CD4-positive, alpha-beta T cell treated with Interleukin-12 subunit alpha and Interleukin-12 subunit beta, for 1 hour (primary cell): ENCODE measurements at places on chromosomes 5 and 9.

GRCh38 chr5:7395947-7396712 lies at the start of gene ADCY2:
Gene ADCY2 (plus strand): TSS chr5:7396138. CDS start chr5:7396297, 159 bp downstream.
- no peak for DNase-seq

DNA sequence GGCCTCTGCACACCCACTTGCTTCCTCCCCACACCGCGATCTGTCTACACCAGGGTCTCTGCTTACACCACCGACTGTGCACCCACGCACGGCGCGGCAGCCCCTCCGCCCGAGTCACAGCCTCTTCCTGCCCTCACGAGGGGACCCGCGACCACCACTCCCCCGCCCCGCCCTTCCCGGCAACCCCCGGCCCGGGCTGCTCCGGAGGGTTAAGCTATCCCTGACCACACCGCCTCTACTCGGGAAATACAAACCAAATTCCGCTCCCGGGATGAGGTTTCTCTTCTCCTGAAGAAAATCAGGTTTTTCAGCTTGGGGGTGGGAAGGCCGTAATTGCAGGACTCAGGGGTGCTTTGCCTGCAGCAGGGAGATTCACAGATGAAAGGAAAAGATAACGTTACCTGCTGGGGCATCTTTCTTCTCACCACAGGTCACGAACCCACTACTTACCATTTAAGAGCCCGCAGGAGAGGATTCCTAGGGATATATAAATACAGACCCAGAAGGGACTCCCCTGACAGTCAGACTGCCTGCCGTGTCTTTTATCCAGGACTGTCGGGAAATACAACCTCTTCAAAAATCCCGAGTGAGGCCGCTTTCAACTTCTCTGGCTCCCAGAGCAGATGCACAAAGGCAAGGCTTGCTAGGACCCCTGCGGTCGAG lies 63.5 kb downstream of the ROR2 start:
- DNase-seq: no peak

DNA sequence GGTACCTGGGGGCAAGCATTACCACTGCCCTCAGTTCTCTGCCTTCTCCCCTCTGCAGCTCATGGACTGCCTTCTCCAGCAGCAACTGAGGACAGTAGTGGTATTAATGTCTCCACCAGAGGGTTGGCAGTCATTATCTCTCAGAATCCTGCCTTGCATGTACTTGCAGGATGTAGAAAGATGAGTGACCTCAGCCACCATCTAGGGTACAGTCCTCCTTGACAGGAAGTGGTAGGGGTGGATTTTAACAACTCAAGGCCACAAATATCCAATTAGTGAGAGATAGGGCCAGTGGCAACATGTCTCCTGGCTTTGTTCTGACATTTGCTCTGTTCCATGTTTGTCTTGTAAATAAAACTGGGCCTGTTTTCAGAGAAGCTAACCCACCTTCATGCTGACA lies 47.2 kb downstream of the F2R start:
- peak; percentile 25 for DNase-seq

DNA sequence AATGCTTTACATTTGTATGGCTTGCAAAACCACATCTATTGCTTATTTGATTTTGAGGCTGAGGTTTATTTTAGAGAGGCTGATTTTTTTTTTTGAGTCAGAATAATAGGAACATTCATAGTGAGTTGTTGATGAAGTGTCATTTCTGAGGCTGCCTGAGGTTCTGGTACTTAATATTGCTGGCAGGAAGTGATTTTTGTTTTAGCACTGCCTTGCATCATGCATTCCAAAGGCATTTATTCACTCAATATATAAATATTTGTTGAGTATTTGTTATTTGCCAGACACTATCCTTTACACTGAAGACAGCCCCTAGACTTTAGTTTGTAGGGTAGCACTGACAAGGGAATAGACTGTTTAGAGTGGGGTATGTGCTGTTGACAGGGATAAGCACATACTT lies 2.7 kb downstream of the RNF20 start:
- DNase-seq: no peak

GRCh38 chr5:140565024-140565779 lies 574 bp downstream of the SLC35A4 start:
- DNase-seq: no peak

GRCh38 chr9:126578029-126578428 lies 35.7 kb upstream of the LMX1B start:
- DNase-seq: no peak

DNA sequence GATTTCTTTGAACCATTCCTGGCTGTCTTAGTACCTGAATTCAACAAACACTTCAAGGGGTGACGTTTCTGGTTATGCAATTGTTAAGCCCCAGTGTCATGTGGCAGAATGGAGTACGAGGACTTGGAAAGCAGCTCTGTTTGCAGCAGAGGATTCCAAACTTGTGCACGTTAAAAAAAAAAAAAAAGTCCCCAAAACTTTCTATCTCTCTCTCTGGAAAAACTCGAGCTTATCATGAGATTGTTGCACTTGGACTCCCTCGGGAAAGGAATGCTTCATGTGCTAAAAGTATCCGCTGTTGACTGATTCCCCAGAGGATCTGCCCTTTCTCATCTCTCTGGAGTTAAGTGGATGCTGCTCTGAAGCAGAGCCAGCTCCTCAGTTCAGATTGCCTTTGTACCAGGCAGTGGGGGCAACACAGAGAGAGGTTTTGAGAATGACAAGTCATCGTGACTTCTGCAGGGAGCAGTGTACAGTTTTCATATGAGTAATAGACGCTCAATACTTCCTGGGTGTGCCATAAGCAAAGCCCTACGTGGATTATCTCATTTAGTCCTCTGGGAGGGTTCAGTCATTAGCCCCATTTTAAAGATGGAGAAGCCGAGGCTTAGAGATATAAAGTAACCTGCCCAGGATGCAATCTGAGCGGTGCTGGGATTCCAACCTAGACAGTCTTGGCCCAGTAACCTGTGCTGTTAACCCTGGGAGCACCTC lies 28.1 kb downstream of the TMOD1 start:
- no peak for DNase-seq

GRCh38 chr9:112751056-112751795 lies 666 bp downstream of the SNX30 start:
- peak; percentile 54 for DNase-seq

DNA sequence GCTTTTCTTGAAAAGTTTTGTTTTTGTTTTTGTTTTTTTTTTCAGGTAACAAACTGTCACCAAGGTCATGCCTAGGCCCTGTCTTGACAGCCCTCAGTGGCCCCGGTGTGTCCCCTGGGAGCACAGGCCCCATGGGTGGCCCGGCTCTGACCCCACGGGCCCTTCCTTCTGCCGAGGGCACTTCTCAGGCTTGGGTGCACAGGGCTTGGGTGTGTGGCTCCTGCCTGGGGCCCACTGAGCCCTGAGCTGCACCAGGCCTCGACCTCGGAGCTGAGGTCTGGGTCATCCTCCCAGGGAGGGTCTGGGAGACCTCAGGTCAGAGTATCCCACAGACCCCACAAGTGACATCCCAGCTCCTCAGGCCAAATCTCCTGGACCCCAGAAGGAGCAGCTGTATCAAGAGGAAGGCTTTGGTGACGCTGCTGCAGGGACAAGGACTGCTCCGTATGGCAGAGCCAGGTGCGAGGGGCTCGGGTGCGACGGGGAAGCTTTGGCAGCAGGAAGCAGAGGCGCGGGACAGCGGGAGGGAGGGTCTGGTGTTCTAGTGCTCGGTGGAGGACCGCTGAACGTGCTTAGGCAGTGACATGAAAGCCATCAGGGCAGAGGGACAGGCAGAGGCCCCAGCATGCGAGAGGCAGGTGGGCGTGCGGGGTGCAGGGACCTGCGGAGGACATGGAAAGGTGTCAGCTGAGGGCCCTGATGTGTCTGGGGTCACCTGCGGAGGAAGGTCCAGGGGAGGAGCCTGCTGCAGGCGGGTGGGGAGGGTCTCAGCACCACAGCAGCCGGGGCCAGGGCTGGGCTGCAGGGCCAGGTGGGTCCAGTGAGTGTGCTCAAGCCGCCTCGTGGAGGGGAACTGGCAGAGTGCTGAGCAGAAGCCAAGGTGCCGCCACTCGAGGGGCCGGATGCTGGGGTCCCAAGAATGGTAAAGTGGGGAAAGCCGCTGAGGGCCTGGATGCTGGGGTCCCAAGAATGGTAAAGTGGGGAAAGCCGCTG lies 18.4 kb upstream of the SLC9A3 start:
- no peak for DNase-seq

DNA sequence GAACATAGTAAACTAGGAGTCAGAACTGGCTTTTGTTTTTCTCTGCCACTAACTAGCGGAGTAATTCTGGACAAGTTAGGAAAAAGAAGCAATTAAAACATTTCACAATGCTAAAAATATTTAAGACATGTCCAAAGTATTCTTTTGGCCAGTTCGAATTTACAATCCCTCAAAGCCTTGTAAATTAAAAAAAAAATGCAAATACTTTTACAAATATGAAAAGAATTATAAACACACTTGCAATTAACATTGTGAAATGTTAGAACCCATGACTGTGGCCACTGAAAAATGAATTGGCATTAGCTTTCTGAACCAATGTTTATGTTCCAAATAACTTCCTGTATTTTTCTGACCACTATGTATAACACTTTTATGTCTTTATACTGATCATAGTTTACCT lies 2.2 kb downstream of the RAD1 start:
- DNase-seq: no peak

GRCh38 chr5:25544652-25545249 lies 900.0 kb upstream of the CDH10 start:
- DNase-seq: no peak

DNA sequence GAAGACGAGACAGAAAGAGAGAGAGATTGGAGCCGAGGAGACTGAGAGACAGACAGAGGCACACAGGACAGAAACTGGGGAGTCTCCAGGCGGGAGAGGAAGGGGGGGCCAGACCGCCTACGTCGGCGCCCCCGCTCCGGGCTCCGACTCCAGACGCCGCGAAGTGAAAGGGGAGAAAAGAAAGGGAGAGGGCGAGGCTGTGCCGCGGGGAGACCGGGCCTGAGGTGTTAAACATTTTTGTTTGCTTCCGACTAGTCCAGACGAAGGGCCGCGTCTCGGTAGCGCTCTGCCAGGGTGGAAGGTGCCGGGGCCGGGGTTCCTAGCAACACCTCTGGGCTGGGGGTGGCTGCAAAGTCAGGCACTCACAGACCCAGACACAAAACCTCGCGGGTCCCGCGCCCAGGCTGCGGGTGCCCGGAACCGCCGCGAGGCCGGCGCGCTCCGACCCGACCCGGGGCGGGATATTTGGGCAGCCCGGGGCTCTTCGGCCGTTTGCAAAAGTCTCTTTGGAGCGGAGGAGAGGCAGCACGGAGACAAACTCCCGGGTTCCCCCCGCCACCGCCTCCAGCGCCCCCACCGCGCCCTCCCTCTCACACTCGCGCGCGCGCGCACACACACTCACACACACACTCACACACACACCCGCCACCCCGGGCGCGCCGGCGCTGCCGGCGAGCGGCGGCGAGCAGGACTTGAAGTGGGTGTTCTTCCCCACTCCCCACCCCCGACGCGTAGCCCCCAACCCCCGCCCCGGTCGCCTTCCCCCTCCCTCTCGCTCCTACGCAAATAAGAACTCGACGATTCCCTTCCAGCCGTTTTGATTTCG lies 626 bp upstream of the FST start:
- DNase-seq: peak; percentile 27

GRCh38 chr9:15192856-15193255 lies 114.2 kb downstream of the TTC39B start:
- no peak for DNase-seq

GRCh38 chr9:129242971-129243561 lies 65.0 kb upstream of the IER5L start:
- no peak for DNase-seq

DNA sequence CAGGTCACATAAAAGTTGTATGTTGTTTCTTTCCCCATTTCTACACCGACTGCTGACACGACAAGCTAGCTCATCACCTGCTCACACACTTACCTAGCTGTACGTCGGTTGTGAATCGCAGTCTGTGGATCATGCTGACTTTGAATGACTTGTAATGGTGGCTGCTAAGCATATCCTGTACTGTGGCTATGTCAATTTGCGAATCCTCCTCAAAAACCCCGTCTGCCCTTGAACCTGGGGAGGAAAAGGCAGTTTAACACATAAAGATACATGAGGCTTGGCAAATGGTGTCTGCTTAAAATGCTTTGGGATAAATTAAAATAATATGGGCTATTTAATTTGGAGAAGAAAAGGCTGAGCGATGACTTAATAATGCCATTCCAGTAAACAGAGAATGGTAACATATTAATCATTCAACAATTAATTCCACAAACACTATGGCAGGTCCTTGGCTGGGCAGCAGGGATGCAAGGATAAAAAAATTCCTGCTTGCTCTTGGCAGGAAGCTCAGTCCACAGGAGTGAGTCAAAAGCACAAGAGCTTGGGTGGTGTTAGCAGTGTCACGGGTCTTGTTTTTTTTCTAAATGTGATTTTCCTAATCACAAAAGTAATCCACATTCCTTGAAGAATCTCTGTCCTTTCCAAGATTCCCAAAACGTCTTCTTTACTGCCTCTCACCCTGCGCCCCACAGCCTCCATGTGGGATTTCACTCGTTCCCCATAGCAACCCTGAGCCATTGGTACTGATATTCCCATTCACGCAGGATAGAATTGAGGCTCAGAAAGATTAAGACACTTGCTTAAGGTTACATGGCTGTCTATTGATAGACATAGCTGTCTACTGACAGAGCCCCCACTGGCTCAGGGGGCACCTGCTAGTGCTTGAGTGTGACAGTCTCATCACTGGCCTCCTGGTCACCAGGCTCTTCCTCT lies 222.4 kb downstream of the MAPKAP1 start:
- no peak for DNase-seq

DNA sequence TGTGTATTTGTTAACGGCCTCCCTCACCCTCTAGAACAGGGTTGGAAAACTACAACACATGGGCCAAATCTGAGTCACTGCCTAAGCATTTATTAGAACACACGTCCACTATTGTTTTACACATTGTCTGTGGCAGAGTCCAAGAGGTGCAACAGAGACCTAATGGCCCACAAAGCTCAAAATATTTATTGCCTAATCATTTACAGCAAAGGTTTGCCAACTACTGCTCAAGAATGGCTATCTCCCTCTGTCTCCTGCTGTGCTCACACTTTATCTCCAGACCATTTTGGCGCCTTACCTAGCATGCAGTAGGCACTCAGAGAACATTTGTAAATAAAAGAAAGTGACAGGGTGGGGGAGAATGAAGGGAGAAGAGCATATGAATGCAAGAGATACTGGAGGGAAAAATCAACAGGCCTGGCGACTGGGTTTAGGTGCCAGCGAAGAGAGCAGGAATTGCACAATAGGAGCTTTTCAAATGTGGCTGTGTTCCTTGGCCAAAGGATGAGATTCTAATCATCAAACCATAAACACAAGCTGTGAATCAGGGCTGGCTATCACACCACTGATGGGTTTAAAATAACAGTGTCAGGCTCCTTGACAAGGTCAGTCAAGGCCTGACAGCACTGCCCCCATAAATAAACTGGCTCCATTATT lies 80.3 kb downstream of the EPB41L4A start:
- DNase-seq: no peak

- DNase-seq: no peak
These were observed 11.4 kb downstream of the GCNT4 start for GRCh38 chr5:75040973-75041372.

- no peak for DNase-seq
These were observed 1.2 kb downstream of the SPRY4 start for GRCh38 chr5:142323480-142324135.

DNA sequence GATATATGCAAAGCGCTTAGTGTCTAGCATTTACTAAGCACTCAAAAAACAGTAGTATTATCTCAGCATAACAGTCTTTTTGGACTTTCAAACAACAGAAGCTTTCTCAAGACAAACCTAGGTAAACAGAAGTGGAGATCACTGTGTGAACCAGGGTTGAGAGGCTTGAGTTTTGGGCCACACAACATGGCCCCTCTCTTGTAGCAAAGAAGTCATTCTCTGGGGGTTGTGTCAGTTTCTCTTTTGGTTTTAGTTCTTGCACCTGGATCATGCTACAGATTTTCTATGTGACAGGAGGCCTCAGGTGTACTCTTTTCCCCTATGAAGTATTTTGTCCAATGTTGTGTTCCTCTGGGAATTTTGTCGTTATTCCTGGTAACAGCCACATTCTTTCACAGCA lies 30.0 kb downstream of the INSYN2B start:
- DNase-seq: no peak
